ENCODE measurements at places on chromosomes 16 and 17.

DNA sequence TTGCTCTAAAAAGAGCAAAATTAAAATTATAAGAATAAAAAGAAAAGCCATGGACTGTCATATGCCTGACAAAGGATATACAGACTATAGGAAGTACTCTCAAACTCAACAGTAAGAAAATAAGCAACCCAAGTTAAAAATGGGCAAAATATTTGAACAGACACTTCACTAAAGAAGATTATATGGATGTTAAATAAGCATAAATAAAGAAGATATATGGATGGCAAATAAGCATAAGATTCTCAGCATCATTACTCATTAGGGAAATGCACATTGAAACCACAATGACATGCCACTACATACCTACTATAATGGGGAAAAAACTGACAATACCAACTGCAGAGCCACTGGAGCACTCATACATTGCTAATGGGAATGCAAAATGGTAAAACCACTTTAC lies 14.9 kb upstream of the BEAN1 start:
- no peak for DNase-seq

GRCh38 chr17:9104370-9105041 lies 83.2 kb downstream of the NTN1 start:
- no peak for DNase-seq

DNA sequence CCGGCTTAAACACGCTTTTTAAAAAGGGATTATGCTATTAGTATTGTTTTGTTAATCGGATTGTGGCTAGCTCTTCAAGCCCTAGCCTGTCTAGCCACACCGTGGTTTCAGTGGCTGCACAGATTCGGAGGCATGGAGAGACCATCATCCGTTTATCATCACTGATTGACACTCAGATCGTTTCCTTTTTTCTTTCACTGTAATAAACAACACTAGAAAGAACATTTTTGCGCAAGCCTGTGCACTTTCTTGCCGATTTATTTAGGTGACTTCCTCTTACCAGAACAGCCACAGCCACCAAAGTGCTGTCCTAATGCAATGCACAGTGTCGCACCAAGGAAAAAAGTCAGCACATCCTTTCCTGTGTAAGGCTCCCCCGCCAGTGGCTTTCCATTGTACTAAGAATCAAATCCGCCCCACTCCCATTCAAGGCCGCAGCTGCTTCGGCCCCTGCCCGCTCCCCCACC lies 78.2 kb downstream of the CRISPLD2 start:
- no peak for DNase-seq

GRCh38 chr16:57345021-57345420 lies 13.6 kb upstream of the CCL22 start:
- no peak for DNase-seq

GRCh38 chr16:6698548-6698947 lies 634.1 kb upstream of the RBFOX1 start:
- DNase-seq: no peak

DNA sequence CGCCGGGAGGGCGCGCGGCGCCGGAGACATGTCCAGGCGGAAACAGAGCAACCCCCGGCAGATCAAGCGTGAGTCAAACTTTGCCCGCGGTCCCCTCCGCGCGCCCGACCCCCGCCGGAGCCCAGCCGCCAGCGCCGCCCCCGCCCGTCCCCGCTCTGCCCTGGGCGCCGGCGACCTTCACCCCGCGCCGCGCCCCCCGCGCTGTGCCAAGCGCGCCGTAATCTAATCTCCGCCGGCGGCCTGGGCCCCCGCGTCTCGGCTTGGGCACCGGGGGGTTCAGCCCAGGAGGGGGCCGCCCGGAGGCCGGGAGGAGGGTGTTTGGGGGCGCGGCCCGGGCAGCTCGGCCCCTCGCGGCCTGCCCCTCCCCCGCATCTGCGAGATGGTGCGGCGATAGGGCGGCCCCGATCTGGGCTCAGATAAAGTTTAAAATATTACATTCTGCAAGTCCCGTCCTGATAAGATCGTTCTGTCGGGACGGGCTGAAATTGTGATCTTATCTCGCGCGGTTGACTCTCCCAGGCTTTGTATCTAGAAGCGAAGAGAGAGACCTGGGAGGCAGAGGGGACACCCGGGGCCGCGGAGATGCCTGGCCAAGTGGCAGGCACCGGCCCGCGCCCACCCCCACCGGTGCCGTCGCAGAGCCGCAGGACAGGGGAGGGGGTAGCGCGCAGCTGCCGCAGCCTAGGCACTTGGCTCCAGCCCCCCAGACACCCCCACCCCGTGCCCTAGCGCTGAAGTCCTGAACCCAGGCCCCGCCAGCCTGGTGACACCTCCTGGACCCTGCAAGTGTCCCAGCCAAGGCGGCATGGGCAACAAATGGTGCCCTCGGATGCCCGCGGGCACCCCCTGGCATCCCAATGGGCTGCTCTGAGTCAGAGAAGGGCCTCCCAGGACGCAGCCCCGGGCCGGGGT lies 787 bp downstream of the ZFPM1 start:
- DNase-seq: no peak

DNA sequence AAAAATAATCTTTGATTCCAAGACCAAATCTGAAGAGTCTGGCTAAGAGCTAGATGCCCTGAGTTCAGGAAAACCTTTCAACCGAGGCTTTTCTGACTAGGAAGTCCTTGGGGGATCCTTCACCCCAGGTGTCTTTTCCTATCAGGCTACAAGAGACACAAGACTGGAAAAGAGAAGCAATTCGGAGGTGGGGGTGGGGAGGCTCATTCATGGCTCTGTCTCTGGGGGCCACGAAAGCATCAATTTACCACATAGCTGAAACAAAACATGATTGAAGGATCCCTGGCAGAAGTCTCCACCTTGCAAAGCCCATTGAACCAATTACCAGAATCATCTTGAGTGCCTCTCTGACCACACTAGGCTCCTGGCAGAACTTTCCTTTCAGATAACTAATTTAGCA lies 239.8 kb upstream of the SALL1 start:
- no peak for DNase-seq

DNA sequence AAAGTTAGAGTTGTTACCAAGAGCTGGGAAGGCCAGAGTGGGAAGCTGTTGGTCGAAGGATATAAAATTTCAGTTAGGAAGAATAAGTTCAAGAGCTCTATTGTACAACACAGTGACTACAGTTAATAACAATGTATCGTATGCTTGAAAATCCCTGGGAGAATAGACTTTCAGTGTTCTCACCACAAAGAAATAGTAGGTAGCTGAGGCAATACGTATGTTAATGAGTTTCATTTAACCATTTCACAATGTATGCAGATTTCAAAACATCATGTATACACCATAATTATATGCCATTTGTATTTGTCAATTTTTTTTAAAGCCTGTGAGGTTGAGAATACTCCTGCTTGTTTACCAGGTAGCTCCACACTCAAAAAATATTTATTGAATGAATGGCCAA lies 41.5 kb upstream of the MYOCD start:
- no peak for DNase-seq

DNA sequence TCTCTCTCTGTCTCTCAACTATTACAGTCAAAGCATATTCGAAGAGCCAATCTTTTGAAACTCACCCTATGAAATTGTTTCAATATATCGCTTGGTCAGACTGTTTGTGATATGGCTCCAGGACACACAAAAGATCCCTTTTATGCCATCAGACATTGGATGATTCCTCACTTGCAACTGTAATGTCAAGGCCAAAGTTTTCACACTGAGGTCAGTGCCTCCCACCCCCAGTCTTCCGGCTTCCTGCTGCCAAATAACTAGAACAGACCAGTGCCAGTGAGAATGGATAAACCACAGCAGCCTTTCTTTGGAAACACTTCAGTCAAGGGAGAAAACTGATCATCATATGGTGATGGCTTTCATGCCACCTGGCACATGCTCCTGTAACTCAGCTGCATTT lies 321.9 kb upstream of the ZFHX3 start:
- DNase-seq: no peak

- DNase-seq: peak; percentile 33
Observed at GRCh38 chr16:48608871-48609651, 919 bp downstream of the N4BP1 start.

GRCh38 chr16:3952737-3953131 lies 72.2 kb upstream of the CREBBP start:
- DNase-seq: no peak

GRCh38 chr17:50283246-50283645 lies 9.0 kb downstream of the TMEM92 start:
- DNase-seq: peak; percentile 28

- DNase-seq: peak; percentile 29
Observed at GRCh38 chr17:1294157-1294717, 14.8 kb downstream of the TRARG1 start.

GRCh38 chr17:12727076-12727760 lies 61.5 kb downstream of the MYOCD start:
- no peak for DNase-seq

DNA sequence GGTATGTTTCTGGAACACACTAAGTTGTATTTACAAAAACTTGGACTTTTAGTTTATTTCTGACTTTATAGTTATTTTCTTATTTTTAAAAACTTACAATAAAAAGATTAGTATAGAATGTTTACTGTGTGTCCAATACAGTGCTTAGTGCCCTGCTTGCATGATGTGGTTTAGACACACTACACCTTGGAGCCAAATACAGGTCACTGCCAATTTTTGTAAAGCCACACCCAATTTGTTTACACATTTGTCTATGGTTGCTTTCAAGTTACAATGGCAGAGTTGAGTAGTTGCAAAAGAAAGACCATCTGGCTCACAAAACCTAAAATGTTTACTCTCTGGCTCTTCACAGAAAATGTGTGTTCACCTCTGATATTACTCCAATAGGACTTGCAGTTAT lies 807.1 kb downstream of the KCNJ2 start:
- no peak for DNase-seq

GRCh38 chr16:85112364-85112763 lies at the start of gene CIBAR2:
CIBAR2 (minus strand) TSS chr16:85112472; CDS start chr16:85112352, 120 bp downstream.
- no peak for DNase-seq

- no peak for DNase-seq
Observed at GRCh38 chr16:28898266-28898665, 20.0 kb downstream of the ATP2A1 start.

DNA sequence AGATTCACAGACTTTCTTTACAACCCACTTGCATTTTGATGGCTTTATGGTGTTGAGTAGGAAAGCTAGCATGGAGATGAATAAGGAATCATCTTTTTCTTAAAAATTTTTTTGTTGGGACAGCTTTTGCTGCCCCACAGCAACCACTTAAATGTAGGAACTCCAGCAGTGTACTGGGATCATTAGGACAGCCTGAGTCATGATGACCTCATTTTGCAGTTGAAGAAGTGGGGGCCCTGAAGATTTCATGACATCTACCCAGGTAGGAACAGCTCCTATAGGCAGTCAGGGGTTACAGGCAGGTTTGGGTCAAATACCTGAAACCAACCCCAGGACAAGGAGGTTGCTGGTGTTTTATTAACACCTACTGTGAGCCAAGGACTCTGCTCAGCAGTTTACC lies 2.1 kb downstream of the METTL22 start:
- DNase-seq: no peak

GRCh38 chr17:40474419-40475002 lies 26.9 kb downstream of the TNS4 start:
- DNase-seq: no peak

DNA sequence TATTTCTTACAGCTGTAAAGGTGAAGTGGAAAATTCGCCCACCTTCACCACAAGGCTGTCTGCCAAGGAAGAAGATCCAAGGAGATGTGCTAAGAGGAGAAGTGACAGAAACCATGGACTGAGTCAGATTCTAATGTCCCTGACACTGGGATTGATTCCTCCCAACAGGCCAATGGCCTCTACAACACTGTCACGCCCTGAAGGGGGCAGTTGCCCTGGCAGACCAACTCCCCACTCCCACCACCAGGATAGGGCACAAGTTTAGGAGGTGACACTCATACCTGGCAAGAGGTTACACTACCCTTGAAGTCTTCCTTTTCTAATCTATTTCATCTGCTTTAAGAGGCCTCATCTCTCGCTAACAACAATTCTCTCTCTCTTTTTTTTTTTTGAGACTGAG lies 16.1 kb downstream of the PIP4K2B start:
- DNase-seq: no peak

- DNase-seq: no peak
Observed at GRCh38 chr16:88721236-88721635, 14.9 kb downstream of the CTU2 start.

DNA sequence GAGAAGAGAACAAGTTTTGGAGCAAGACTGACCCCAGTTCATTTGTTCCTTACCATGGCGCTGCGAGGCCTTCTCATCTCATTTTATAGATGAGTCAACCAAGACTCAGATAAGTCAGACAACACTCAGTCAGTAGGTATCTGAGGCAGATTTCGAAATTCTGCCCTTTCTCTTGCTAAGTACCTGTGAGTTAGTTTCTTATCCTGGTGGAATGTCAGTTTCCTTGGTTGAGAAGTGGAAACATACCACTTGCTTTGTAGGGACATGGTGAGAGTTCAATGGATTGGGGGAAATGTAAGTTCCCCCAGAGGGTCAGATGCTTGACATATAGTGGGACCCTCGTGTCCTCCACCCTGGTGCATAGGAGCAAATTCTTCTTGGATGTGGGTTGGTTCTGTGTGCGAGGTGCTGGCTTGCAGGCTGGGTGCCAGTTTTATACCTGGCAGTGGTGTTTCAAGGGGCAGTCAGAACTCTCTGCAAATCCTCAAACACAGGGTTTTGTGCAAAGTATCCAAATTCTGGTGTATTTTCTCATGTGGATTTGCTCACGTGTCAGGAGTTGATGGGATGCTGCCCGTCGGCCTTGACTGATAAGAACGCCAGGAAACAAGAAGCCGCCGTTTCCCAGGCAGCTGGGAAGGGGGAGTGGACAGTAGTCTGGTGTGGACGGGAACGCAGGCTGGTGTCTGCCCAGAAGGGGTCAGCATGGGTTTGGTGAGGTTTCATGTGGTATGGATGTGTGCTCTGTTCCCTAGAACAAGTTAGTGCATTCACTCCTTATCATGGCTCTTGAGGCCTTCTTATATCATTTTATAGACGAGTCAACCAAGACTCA lies 61.1 kb upstream of the CIBAR2 start:
- no peak for DNase-seq

DNA sequence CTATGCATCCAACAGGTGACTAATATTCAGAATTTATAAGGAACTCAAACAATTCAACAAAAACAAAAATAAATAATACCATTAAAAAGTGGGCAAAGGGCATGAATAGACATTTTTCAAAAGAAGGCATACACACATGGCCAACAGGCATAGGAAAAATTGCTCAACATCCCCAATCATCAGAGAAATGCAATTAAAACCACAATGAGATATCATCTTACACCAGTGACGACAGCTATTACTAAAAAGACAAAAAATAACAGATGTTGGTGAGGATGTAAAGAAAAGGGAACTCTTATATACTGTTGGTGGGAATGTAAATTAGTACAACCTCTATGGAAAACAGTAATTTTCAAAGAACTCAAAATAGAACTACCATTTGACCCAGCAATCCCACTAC lies 250.4 kb upstream of the N4BP1 start:
- DNase-seq: no peak

Data from stimulated activated CD4-positive, alpha-beta T cell treated with anti-CD3 and anti-CD28 coated beads, Interleukin-12 subunit alpha, Interleukin-12 subunit beta, amount 100 ng/mL, for 24 hours (primary cell).